Esophagus squamous epithelium (tissue), 5 donors: ENCODE measurements at places on chromosomes 2 and 18.

DNA sequence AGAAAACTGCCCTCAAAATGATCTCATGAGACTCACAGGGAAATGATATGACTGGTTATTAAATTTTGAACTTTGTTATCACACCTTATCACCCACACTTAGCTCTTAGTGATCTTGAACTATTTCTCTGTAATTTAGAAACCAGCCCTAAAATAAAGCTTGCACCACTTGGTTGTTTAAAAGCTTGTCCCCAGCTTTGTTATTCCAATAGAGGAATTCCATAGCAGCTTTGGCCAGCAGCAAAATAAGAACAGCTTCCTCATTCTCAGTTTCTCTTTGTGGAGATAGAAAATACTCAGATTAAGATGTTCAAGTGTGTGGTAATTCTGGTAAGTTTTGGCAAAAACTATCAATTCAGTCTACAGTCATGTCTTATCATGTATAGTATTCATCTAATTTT, 54.4 kb upstream of the CCDC68 start:
- no peak for DNase-seq

DNA sequence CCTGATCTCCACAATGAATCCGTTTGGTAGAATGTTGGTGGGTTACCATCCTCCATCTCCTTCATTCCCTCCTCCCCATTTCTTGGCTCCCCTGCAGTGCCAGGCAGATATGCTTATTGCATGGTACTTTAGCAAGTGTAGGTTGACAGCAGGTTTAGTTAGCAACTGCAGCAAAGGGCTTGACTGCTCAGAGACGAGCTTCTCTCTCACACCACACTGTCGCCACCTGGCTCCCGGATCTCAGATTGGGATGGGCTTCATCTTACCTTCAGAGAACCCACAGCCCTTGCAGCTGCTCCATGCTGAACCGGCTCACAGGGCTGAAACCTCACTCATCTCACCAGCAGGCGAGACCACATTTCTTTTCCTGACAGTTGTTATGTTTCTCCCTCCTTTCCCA, 88.8 kb downstream of the VWA3B start:
- no peak for DNase-seq

DNA sequence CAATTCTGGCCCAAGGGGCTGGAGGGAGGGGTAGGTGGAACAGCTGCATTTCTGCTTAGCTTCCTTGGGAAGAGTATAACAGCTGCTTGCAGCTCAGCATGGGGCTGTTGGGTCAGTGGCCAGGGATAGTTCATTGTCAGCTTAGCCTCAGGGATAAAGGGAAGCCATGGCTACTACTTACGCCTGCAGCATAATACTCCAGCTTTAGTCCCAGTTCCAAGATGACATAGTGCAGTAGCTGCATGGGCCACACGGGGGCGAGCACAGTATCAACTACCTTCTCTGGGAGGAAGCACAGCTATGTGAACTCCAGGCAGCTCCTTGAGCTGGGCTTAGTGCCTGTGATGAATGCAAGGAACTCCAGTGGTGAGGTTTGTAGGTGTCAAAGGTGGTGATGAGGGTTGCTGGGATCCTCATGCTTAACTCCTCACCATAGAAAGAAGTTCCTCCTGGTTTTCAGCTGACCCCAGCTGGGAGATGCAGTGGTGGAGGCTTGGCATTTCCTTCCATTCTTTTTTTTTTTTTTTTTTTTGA, 35.4 kb upstream of the RHOB start:
- DNase-seq = no peak

DNA sequence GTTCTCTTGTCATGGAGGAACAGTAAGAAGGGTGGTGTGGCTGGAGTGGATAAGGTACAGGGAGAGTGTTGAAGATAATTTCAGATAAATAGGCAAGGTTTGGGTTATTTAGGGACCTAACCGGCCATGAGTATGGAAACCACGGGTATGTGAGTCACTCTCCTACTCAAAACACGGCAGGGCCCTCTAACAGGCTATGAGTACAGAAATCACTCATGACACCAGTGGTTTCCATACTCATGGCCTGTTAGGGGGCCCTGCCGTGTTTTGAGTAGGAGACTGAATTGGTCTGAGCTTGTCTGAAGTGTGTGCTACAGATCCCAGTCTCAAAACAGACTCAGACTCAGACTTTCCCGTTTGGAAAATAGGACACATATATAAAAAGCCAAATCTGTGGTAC, 428.4 kb upstream of the HNMT start:
- no peak for DNase-seq

DNA sequence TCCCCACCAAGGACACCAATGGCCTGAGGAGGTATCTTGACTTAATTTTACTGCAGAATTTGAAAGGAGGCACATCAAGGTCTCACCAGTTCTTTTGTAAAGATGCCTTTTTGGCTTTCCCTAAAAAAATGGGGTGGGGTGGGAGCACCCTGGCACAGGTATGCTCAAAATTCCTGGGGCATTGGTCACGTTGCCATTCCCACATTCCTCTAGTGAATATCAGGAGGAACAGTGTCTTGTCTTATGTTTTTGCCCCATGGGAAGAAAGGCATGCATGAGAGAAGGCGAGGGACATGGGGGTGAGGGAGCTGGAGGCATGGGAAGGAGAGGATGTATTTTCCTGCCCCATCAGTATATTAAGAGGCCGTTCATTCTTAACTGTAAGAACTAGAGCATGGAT, 275.3 kb downstream of the CMPK2 start:
- DNase-seq = no peak

DNA sequence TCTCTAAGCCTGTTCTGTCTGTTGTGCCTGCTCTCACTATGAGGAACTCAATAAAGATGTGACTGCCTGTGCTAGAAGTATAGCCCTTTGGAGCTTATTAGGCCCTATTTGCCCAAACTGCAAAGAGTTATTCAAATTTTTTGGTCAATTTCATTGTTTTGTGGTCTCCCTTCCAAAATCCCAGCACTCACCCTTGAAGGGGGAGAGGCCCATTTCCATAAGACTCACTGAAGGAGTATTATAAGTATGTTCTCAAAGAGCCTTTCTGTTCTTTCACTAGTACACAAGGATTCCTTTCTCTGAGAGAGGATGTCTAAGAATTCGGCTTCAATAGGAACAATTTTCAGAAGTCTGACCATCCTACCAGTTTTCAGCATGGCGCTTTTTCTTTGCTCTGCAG, 641.9 kb upstream of the REG3G start:
- no peak for DNase-seq
